ENCODE measurements at places on chromosomes 2 and 18. TPM values are rescaled to one million over a fixed set of nuclear protein-coding genes. Genes with fewer than 3 reads are reported as not detected.

DNA sequence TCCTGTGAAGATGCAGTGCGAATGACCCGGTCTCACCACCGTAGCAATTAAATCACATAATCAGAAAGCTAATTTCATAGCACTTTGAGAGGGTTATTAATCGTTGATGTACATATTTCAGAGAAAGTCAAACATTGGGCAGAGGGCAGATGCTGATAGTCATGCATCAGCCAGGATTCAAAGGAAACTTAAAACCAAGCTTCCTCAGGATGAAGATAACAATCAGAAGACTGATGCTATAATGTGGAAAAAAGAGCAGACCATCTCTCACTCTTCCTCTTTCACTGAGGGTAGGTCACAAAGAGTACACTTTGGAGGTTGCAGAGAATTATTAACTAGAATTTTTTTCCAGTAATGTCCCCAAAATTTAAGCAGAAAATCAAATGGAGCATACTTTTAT, 1027.7 kb upstream of the ZEB2 start:
- H3K27me3 ChIP-seq = no peaks in the 10 kb centered on the region
- DNase-seq = no peak
- no peak overlapping the region for H3K27ac ChIP-seq
- H3K4me3 ChIP-seq = no peak overlapping the region
- no peaks in the 10 kb centered on the region for H3K36me3 ChIP-seq

DNA sequence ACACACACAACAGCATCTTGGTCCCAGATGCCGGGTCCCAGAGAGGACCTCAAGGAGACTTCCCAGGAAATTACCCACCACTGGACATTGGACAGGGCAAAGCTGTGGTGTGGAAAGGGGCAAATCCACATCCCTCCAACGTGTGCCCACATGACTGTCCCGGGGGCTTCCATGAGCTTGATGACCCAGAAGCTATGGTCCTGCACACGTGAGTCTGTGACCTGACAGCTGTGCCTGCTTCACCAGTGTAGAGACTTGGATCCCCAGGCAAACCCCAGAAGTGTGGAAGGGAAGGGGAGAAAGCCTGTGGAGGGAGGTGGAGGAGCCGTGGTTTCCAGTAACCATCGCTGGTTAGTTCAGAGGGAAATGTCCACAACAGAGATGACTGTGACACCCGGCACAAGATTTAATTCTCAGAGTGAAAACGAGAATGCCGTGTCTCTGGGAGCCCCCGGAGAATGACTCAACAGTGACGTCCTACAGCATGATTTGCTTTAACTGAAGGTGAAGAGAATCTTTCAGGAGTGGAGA, 19.1 kb upstream of the GPR55 start:
- no peak overlapping the region for H3K27ac ChIP-seq
- no peaks in the 10 kb centered on the region for H3K27me3 ChIP-seq
- H3K36me3 ChIP-seq = no peaks in the 10 kb centered on the region
- H3K4me3 ChIP-seq = no peak overlapping the region
- no peaks in the 10 kb centered on the region for H3K4me1 ChIP-seq
- no peak for DNase-seq

SCN9A gene
- total RNA-seq = 24.1 TPM

POU3F3 gene
- total RNA-seq = not detected

DNAJC5G gene
- not detected for total RNA-seq

DNA sequence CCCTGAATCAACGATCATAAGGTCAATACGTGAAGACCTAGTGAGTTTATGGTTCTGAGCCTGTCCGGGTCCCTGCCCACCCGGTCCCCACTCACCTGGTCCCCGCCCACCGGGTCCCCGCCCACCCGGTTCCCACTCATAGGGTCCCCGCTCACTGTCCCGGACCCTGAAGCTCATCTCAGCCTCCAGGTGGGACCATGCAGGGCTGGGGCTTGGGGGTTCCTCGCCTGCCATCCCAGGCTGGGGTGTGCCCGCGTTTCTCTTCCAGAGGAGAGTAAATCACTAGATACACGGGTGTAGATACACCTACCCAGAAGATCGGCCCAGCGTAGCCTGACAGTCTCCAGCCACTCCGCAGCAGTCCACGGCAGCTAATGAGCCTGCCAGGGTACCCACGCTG, 131.5 kb downstream of the MBP start:
- H3K4me3 ChIP-seq = no peak overlapping the region
- no peaks in the 10 kb centered on the region for H3K27me3 ChIP-seq
- H3K36me3 ChIP-seq = no peaks in the 10 kb centered on the region
- no peak for DNase-seq
- no peak overlapping the region for H3K27ac ChIP-seq
- H3K4me1 ChIP-seq = peaks cover 9% of the 10 kb centered on the region

GRCh38 chr2:191176305-191176704, 25.5 kb upstream of the STAT4 start:
- H3K27me3 ChIP-seq = no peaks in the 10 kb centered on the region
- no peak overlapping the region for H3K4me3 ChIP-seq
- peaks cover 16% of the 10 kb centered on the region for H3K4me1 ChIP-seq
- H3K27ac ChIP-seq = no peak overlapping the region

DNA sequence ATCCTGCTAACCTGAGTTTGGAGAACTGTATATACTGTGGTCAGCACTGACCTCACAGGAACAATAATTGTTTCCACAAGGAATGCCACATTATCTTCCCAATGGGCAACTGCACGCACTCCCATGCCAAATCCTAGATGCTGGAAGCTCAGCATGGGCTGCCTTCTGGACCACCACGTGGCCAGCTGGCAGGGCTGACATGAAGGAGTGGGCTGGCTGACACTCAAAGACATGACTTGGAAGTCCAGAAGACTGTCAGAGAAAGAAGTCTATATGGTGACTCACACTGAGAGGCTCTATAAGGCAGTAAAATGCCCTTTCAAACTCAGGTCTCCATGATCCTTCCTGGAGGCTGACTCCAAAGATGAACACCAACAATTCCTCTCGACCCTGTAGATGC, 98.4 kb upstream of the RNF152 start:
- no peak overlapping the region for H3K4me3 ChIP-seq
- peaks cover 5% of the 10 kb centered on the region for H3K4me1 ChIP-seq
- H3K27ac ChIP-seq = no peak overlapping the region

- H3K27me3 ChIP-seq = no peaks in the 10 kb centered on the region
- no peak for DNase-seq
- H3K4me3 ChIP-seq = no peak overlapping the region
- no peaks in the 10 kb centered on the region for H3K4me1 ChIP-seq
- no peaks in the 10 kb centered on the region for H3K36me3 ChIP-seq
Observed at GRCh38 chr2:174691201-174691779, 73.0 kb downstream of the CHRNA1 start.

GRCh38 chr2:151670346-151670745, 63.9 kb downstream of the NEB start:
- no peak overlapping the region for H3K27ac ChIP-seq
- H3K4me1 ChIP-seq = no peaks in the 10 kb centered on the region
- no peak for DNase-seq
- H3K27me3 ChIP-seq = no peaks in the 10 kb centered on the region
- H3K36me3 ChIP-seq = no peaks in the 10 kb centered on the region
- H3K4me3 ChIP-seq = no peak overlapping the region

- no peak for DNase-seq
- H3K27me3 ChIP-seq = no peaks in the 10 kb centered on the region
- H3K27ac ChIP-seq = no peak overlapping the region
- no peak overlapping the region for H3K4me3 ChIP-seq
- no peaks in the 10 kb centered on the region for H3K4me1 ChIP-seq
Observed at GRCh38 chr2:155218292-155218924, 519.9 kb downstream of the KCNJ3 start.

GREB1 gene
- 5.2 TPM for total RNA-seq

- DNase-seq = peak; percentile 5
- H3K36me3 ChIP-seq = no peaks in the 10 kb centered on the region
- no peaks in the 10 kb centered on the region for H3K4me1 ChIP-seq
Observed at GRCh38 chr2:240215676-240216051, 75.2 kb upstream of the OTOS start.

NCOA1 gene
- 46.4 TPM for total RNA-seq

COL4A4 gene
- 31.2 TPM for total RNA-seq

KLHL41 gene
- not detected for total RNA-seq

- no peak overlapping the region for H3K27ac ChIP-seq
- H3K27me3 ChIP-seq = no peaks in the 10 kb centered on the region
- DNase-seq = no peak
- H3K36me3 ChIP-seq = no peaks in the 10 kb centered on the region
- no peak overlapping the region for H3K4me3 ChIP-seq
Observed at GRCh38 chr2:145075454-145076062, 555.6 kb upstream of the ZEB2 start.

GRCh38 chr2:108536133-108536780, 2.0 kb downstream of the LIMS1 start:
- DNase-seq = no peak
- H3K27me3 ChIP-seq = no peaks in the 10 kb centered on the region
- no peaks in the 10 kb centered on the region for H3K36me3 ChIP-seq
- no peak overlapping the region for H3K4me3 ChIP-seq
- H3K27ac ChIP-seq = no peak overlapping the region

GRCh38 chr18:77373730-77374445, 124.2 kb downstream of the GALR1 start:
- H3K27ac ChIP-seq = no peak overlapping the region
- H3K4me3 ChIP-seq = no peak overlapping the region
- H3K36me3 ChIP-seq = no peaks in the 10 kb centered on the region
- H3K4me1 ChIP-seq = no peaks in the 10 kb centered on the region
- H3K27me3 ChIP-seq = no peaks in the 10 kb centered on the region
- no peak for DNase-seq

- DNase-seq = no peak
- peaks cover 32% of the 10 kb centered on the region for H3K4me1 ChIP-seq
- H3K4me3 ChIP-seq = no peak overlapping the region
- peak overlapping the region; percentile 79 for H3K27ac ChIP-seq
- no peaks in the 10 kb centered on the region for H3K36me3 ChIP-seq
Observed at GRCh38 chr2:207790898-207791297, 21.2 kb upstream of the FZD5 start.

GRCh38 chr2:70471129-70471528, 82.5 kb downstream of the TGFA start:
- H3K27ac ChIP-seq = no peak overlapping the region
- peaks cover 6% of the 10 kb centered on the region for H3K4me1 ChIP-seq
- H3K36me3 ChIP-seq = no peaks in the 10 kb centered on the region
- H3K27me3 ChIP-seq = no peaks in the 10 kb centered on the region

DNA sequence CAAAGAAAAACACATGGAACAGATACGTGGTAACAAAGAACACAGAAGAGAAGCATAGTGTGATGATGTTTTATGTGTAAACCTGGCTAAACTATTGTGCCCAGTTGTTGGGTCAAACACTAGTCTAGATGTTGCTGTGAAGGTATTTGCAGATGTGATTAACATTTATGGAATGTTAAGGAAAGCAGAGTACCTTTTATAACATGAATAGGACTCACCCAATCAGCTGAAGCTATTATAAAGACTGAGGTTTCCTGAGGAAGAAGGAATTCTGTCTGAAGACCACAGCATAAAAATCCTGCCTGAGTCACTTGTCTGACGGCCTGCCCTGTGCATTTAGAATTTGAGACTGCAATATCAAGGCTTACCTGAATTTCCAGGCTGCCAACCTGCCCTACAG, 253.1 kb downstream of the DYM start:
- H3K27ac ChIP-seq = no peak overlapping the region
- no peaks in the 10 kb centered on the region for H3K27me3 ChIP-seq
- H3K4me3 ChIP-seq = no peak overlapping the region
- no peak for DNase-seq
- H3K36me3 ChIP-seq = no peaks in the 10 kb centered on the region
- H3K4me1 ChIP-seq = no peaks in the 10 kb centered on the region

- DNase-seq = no peak
- no peak overlapping the region for H3K27ac ChIP-seq
- H3K36me3 ChIP-seq = peaks cover 44% of the 10 kb centered on the region
- peaks cover 11% of the 10 kb centered on the region for H3K4me1 ChIP-seq
Observed at GRCh38 chr2:74424139-74424992, 2.8 kb downstream of the WDR54 start.

DNA sequence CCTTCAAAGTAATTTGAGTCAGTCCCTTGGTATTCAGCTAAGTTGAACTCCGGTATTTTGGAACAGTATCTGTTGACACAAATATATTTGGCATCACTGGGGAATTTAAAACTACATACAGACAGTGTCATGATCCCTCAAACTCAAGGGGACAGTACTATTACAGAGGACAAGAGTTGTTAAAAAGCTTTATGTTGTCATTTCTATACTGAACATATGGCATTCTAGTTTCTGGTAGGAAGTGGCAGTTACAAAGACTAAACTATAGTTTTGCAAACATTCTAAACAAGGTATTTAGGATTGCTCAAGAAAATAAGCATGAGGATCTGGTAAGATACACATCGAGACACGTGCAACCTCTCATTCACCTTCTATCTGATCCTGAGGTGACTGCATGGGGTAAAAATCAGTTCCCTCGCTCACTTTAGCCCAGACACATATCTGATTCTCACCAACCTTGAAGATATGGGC, 16.6 kb upstream of the CCNYL1 start:
- no peak overlapping the region for H3K27ac ChIP-seq
- no peaks in the 10 kb centered on the region for H3K27me3 ChIP-seq
- no peak overlapping the region for H3K4me3 ChIP-seq
- DNase-seq = no peak
- no peaks in the 10 kb centered on the region for H3K36me3 ChIP-seq

DNA sequence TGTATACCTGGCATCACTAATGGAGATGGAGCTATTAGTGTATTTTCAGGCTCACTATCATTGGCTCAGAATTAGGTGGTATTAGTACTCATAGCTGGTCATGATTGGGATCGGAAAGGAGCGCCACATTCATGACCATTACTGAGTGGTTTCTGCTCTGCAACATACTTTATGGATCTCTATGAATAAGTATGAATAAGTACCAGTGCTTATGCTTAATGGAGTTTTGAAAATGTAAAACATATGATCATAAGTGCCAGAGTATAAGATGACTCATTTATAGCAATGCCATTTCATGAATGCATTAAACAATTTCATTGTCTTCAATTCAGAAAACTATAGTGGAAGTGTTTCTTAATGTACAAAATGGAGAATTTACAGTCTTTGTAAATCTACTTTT, 156.7 kb downstream of the GALNT3 start:
- H3K27me3 ChIP-seq = no peaks in the 10 kb centered on the region
- no peak overlapping the region for H3K27ac ChIP-seq
- no peak overlapping the region for H3K4me3 ChIP-seq
- DNase-seq = no peak

DGKD gene
- total RNA-seq = 79.7 TPM

- H3K4me3 ChIP-seq = no peak overlapping the region
- H3K4me1 ChIP-seq = no peaks in the 10 kb centered on the region
- no peak overlapping the region for H3K27ac ChIP-seq
- no peaks in the 10 kb centered on the region for H3K27me3 ChIP-seq
- H3K36me3 ChIP-seq = no peaks in the 10 kb centered on the region
Observed at GRCh38 chr2:185979546-185980071, 241.0 kb downstream of the FSIP2 start.

GRCh38 chr2:207504513-207505170, 25.1 kb upstream of the CREB1 start:
- H3K27me3 ChIP-seq = no peaks in the 10 kb centered on the region
- no peak overlapping the region for H3K27ac ChIP-seq
- no peaks in the 10 kb centered on the region for H3K36me3 ChIP-seq
- peaks cover 12% of the 10 kb centered on the region for H3K4me1 ChIP-seq
- no peak overlapping the region for H3K4me3 ChIP-seq
